ENCODE measurements at places on chromosomes 1 and 21.
A peak's percentile ranks its signal among the peaks of the same experiment; 100 is the strongest.

DNA sequence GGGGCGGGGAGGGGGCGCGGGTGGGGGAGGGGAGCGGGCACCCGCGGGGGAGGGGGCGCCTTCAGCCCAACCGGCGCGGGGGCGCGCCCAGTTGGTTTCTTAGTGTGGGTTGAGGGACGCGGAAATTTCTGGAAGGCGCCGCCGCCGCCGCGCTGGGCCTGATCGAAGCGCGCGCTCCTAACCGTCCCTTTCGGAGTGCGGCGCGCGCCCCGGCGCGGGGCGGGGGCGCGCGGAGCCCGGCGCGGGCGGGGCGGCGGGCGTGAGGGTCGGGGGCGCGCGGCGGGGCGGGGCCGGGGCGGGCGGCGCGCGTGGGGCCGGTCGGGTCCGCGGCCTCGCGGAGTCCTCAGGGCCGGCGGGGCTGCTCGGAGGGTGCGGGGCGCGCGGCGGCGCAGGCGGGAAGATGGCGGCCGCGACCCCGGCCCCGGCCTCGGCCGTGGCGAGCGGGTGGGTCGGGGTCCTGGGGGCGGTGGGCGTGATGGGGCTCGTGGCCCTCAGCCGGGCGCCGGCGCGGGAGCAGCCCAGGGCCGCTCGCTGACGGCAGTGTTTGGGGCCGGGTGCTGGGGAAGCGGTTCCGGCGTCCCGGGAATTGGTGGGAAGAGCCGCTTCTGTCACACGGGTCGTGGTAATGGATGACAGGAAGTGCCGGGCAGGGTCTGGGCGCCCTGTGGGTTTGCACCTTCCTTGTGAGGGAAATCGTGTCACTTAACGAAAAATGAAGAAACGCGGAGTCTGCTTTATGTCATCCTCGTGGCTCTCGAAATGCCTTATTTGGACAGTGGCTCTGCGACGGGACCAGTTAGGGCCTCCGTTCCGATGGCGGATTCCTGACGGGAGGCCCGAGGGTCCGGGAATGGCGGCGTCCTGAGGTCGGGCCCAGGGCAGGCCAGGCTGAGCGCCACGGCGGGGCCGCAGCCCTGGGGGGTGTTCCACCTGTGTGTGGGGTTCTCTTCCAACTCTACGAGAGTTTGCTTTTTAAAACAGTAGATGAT is 764 bp downstream of the PKNOX1 start:
- peak; percentile 75 for DNase-seq

DNA sequence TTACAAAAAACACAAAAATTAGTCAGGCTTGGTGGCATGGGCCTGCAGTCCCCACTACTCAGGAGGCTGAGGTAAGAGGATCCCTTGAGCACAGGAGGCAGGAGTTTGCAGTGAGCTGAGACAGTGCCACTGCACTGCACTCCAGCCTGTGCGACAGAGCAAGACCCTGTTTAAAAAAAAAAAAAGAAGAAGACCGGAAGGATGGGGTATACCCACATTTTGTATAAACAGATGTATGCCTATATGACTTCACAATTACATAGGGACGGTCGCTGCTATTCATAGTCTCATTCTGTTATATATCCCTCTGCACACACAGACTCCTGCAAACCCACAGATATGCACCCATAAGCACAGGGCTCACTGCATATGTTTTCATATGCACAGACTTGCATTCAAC is 12.7 kb downstream of the LCK start:
- peak; percentile 45 for DNase-seq

- DNase-seq, result peak; percentile 37
Observed at GRCh38 chr1:167430134-167430848, 88.0 kb downstream of the CD247 start.

DNA sequence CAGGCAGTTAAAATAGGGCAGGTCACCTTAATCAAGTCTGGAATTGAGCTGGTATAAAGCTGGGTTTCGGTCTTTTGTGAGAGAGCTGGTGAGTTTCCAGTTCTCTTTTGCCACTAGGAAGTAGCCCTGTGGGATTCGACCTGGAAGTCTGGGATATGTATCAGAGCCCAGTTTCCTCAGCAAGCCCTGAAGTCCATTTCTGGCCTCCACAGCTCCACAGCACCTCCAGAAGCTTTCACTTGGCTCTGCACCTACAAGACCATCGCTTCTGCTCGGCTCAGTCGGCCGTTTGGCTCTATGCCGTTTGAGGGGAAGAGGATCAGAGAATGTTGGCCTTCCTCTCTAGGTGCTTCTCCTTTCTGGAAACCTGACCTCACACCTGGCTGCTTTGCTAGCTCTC is 148.0 kb downstream of the GALNT2 start:
- no peak for DNase-seq

DNA sequence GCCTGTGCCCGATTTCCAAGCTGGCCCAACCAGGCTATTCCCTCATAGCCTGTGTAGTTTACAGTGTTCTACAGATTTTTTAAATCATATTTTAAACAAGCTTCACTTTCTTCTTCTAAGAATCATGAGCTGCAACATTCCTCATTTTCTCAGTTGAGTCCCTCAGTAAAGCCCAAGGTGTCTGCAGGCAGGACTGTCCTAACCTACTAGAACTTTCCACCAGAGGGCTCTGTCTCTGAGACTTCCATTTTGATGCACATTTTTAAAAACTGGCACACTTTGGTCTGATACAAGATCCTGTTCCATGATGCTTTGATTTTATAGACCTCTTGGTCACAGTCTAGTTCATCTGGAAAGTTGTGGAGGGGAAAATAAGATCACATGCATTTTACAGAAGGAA is 21.6 kb upstream of the SLAMF6 start:
- DNase-seq, result peak; percentile 52

DNA sequence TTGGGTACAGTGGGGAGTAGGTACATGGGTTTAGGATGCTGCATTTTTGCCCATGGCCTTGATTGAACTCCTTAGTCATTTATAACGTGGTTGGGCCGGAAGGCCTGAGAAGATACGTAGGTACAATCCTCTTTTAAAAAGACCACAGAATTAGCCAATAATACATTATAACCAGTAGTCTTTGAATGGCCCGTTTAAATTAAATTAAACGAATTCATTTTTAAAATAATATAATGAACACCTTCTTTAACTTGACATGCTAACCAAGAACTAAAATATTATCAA is 20.1 kb upstream of the ADAR start:
- no peak for DNase-seq

- DNase-seq, result peak; percentile 80
Observed at GRCh38 chr1:160101037-160101716, 2.8 kb upstream of the IGSF8 start.

GRCh38 chr1:56758135-56758534 is 61.1 kb downstream of the FYB2 start:
- DNase-seq, result no peak

DNA sequence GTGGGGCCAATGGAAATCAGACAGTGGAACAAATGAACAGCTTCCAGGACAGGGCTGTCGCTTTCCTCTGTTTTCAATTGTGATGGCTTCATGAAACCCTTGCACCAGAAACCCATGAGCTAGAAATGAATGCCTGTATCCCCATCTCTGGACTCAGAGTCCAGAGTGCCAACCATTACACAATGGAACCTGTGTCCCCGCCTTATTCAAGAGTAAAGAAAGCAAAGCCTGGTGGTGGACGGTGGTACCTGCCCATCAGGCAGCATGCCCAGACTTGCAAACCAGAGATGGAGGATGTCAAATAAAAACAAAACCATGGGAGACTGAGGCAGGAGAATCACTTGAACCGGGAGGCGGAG is 4.4 kb upstream of the CAPN2 start:
- no peak for DNase-seq

- no peak for DNase-seq
Observed at GRCh38 chr1:94027721-94028515, 93.0 kb downstream of the ABCA4 start.

DNA sequence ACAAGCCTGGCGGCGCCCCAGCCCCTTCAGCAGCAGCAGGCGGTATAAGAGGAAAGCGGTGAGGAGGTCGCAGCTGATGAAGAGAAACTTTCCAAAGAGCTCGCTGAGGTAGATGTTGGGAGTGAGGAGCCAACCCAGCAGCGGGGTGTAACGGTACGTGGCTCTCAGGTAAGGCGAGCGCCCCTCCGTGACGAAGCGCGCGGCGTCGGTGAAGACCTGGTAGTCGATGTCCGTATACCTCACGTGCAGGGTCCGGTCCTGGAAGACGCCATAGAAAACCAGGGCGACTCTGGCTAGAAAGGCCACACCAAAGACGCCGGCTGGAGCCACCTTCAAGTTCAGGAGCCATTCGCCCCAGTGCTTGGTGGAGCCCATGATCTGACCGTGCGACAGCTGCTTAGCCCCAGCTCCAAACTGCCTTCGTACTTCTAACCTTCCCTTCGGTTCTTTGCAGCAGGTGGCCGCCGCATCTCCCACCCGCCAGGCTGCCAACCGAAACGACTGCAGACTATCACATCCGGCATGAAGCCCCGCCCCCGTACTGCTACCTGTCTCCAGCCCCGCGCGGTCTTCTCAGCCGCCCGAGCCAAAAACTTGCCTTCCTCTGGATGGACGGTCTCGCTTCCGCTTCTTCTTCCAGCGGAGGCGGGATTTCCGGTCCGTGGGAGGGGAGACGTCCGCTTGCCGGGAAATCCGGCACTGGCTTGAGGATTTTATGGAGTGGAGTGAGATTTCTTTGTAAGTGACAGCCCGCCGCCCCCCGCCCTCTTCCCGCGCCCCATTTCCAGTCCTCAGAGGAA is at the start of gene PIGM:
Gene PIGM, minus strand, starts transcription at position 626 of the 800 bp plus-strand sequence. Its CDS starts 251 bp downstream, at position 375.
- peak; percentile 98 for DNase-seq

- no peak for DNase-seq
Observed at GRCh38 chr21:43299441-43300277, 127.3 kb downstream of the SIK1 start.

- no peak for DNase-seq
Observed at GRCh38 chr21:41975391-41976272, 21.8 kb upstream of the C2CD2 start.

DNA sequence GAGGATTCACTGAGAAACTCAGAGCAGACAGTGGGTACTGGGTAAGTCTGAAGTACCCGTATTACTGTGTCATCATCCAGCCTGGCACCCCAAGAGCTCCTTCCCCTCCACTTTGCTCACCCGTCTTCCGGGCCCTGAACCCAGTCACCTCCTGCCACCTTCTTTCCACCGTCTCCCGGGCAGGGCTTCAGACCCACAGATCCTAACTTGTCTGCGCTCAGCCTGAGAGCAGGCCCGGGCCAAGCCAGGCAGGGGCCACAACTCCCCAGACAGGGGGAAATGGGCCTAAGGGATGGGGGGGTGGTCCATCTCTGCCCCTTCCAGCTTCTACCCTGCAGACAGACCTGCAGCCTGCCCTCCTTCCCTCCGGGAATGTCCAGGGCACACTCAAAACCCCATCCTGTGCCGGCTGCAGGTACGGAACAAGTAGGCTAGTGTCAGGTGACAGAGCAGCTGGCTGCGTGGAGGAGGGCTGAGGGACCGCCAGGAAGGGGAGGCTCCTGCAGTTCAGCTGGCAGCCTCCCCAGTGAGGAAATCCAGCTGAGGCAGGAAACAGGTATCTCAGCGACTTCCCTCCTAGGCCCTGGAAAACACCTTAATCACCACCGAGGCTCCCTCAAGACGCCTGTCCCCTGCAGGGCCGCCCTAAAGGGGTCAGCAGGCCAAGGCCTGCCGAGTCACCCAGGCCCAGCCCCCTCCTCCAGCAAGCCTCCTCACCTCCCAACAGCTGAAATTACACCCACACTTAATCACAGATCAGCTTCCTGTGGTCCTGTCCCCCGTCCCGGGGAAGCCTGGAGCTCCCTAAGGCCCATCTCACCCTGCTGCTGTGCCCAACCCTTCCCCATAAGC is 3.5 kb downstream of the HSPG2 start:
- peak; percentile 16 for DNase-seq

DNA sequence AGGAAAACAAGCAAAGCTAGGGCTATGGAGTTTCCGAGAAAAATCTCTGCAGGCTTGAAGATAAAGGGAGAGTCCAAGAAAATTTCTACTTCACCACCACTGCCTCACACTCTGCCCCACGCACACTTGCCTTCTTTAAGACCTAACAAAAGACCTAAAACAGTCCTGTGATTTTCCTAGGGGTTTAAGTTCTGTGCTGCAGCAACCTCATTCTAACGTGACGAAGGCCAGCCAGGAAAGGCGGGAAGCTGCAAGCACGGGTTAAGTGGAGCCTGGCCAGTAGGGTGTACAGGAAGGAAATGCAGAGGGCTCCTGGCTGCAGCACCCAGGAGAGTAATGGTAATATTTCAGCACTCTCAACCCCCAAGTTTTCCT is 1.5 kb downstream of the SPATA6 start:
- DNase-seq, result no peak

DNA sequence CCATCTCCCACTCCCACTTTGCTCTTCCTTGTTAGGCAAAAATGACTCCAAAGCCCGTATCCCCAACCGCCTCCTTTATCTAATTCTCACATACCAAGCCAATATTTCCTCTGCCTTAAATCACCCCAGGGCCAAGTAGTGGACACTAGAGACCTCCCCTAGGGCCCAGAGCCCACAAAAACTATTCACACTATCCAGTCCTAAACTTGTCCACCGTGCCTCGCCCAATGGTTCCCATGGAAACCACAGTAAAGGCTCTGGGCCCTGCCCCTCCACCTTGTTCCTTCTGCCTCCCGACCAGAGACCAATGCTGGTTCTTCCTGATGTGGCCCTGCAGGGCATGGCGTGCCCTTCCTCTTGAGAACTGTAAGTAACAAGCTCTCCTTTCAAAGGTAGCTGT is 11.8 kb downstream of the CFAP107 start:
- no peak for DNase-seq

DNA sequence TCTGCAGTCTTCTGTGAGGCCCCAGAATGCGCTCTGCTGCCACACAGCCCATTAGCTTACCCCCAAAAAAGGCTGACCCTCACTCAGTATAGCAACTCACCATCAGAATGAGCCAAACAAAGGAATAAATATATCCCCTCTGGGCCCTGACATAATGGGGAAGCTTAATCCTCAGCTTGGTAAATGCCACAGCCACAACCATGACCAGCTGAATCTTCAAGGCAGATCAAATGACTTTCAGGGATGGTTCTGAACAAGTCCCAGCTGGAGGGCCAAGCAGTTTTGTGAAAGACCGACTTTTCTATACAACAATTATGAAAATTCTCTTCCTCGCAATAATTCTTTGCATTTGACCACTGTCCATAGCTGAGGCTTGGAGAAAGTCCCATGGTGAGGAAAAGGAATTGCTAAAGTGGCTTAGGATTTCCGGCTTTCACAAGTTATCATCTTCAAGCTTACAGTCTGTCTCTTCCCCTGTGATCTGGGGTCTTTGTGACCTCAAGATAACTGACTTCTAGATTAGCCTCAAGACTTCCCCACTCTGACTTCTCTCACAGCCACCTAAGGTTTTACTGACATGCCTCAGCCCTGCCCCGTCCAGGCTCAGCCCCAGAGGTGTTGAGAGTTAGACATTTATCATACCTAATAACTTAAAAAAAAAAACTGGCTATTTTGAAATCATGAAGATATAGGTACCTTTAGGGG is 47.8 kb upstream of the PBX1 start:
- no peak for DNase-seq

Data from CD4-positive, alpha-beta T cell treated with Interleukin-17A for 4 hours (primary cell).